Natural killer cell (primary cell): ENCODE measurements at places on chromosomes 13 and 19. TPM values are rescaled to one million over a fixed set of nuclear protein-coding genes. Genes with fewer than 3 reads are reported as not detected.

DNA sequence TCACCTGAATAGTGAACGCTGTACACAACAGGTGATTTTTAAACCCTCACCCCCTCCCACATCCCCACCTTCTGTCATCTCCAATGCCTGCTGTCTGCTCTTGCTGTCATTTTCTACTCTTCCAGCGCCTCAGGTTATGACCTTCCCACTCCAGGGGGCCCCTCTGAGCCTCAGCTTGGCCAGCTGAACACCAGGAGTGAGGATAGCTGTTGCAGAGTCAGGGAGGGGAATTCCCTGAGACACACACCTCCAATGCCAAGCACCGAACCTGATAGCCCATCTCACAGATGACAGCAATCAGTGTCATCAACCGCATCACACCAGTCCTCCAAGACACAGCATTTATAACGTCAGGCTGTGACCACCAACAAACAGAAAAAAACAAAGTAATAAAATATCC is 193.5 kb downstream of the ZNF536 start:
- H3K36me3 ChIP-seq, result no peaks in the 10 kb centered on the region
- no peak overlapping the region for H3K4me3 ChIP-seq
- DNase-seq, result no peak
- H3K27ac ChIP-seq, result no peak overlapping the region
- H3K4me1 ChIP-seq, result no peaks in the 10 kb centered on the region

Gene ZNF772
- total RNA-seq, result 1.4 TPM

Gene HNRNPM
- 300 TPM for total RNA-seq

Gene KLK3
- total RNA-seq, result not detected

GRCh38 chr13:40503966-40504591 is 162.4 kb downstream of the FOXO1 start:
- no peaks in the 10 kb centered on the region for H3K36me3 ChIP-seq
- H3K4me1 ChIP-seq, result no peaks in the 10 kb centered on the region
- no peak for DNase-seq
- no peak overlapping the region for H3K4me3 ChIP-seq

Gene LILRA1
- 6.1 TPM for total RNA-seq

Gene ANGPTL4
- not detected for total RNA-seq

- no peaks in the 10 kb centered on the region for H3K4me1 ChIP-seq
- H3K27me3 ChIP-seq, result no peaks in the 10 kb centered on the region
- no peak for DNase-seq
- H3K4me3 ChIP-seq, result no peak overlapping the region
- H3K27ac ChIP-seq, result no peak overlapping the region
Measured at GRCh38 chr13:105665284-105665683, 870.2 kb downstream of the EFNB2 start.

DNA sequence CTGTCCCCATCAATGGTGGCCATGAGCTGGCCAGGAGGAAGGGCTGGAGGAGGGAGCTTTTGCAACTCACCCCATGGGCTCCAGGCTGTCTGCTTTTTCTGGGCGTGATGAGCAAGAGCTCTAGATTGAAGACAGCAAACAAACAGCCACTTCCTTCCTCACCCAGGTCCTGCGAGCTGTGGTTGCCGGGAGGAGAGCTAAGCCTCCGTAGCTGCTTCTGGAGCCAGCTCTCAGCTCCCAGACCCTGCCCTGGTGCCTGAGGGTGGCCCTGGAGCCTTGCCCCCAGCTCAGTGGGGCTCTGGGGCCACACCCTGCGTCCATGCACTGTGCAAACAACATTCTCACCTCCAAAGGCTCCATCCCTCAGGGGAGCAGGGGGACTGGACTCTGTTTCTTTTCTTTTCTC is 6.2 kb downstream of the MYO1F start:
- H3K4me1 ChIP-seq, result peaks cover 96% of the 10 kb centered on the region
- H3K27ac ChIP-seq, result peak overlapping the region; percentile 55
- no peaks in the 10 kb centered on the region for H3K36me3 ChIP-seq
- DNase-seq, result peak; percentile 69
- no peaks in the 10 kb centered on the region for H3K27me3 ChIP-seq

GRCh38 chr19:45467456-45468158 is at the start of gene FOSB:
Gene FOSB (plus strand): TSS chr19:45467996. CDS start chr19:45468587, 591 bp downstream.
- no peaks in the 10 kb centered on the region for H3K36me3 ChIP-seq
- peaks cover 2% of the 10 kb centered on the region for H3K27me3 ChIP-seq
- H3K4me1 ChIP-seq, result peaks cover 38% of the 10 kb centered on the region
- H3K4me3 ChIP-seq, result peak within 1 kb of the TSS; percentile 87
- peak; percentile 97 for DNase-seq

Gene VAV1
- total RNA-seq, result 167 TPM

Gene SIGLECL1
- not detected for total RNA-seq

- H3K27ac ChIP-seq, result no peak overlapping the region
- H3K4me1 ChIP-seq, result no peaks in the 10 kb centered on the region
- H3K36me3 ChIP-seq, result no peaks in the 10 kb centered on the region
- no peaks in the 10 kb centered on the region for H3K27me3 ChIP-seq
Measured at GRCh38 chr19:31723101-31723500, 373.9 kb upstream of the TSHZ3 start.

GRCh38 chr19:4559569-4559968 is at the start of gene SEMA6B:
Gene SEMA6B (minus strand): TSS chr19:4559684. CDS start chr19:4558457, 1,227 bp downstream.
- no peak within 1 kb of the TSS for H3K4me3 ChIP-seq
- DNase-seq, result no peak
- H3K36me3 ChIP-seq, result no peaks in the 10 kb centered on the region
- no peak within 1 kb of the TSS for H3K27ac ChIP-seq
- H3K27me3 ChIP-seq, result no peaks in the 10 kb centered on the region

Gene KLHL1
- not detected for total RNA-seq

DNA sequence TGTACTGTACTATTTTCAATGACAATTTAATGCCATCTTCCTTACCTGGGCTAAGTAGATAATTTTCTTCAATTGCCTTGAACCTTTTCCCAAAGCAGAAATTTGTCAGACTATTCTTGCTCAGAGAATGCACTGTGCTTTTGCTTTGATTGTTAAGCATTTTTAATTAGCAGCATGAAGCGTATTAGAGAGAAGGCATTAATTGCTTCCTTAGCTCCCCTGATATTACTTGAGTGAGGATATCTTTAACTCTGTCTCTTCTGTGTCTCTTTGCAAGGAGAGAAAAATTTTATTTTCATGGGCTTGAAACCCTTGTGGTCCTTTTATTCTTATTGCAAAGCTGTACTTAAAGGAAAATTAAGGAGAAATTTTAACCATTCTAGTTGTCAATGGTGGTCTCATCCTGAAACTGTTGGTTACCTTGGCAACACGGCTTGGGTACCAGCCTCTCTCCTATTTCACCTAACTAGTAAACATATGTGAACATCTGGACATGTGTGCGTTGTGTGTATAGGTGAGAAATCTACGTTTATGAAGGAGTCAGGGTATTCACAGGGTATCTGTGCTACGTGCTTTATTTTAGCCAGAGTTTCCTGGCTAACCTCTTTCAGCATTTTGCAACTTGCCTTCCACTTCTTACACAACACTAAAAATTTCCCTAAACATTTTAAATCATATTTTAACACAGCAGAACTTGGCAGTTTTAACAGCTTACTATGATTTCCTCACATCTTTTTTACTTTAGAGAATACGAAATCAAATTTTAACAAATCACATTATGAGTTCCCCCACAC is 225.5 kb downstream of the KLF5 start:
- no peak for DNase-seq
- H3K27ac ChIP-seq, result no peak overlapping the region
- H3K36me3 ChIP-seq, result no peaks in the 10 kb centered on the region
- H3K4me3 ChIP-seq, result no peak overlapping the region
- H3K4me1 ChIP-seq, result no peaks in the 10 kb centered on the region
- H3K27me3 ChIP-seq, result no peaks in the 10 kb centered on the region

Gene STOML3
- total RNA-seq, result not detected

GRCh38 chr13:102978168-102978567 is 88.0 kb downstream of the SLC10A2 start:
- H3K4me1 ChIP-seq, result no peaks in the 10 kb centered on the region
- no peaks in the 10 kb centered on the region for H3K36me3 ChIP-seq
- H3K27me3 ChIP-seq, result no peaks in the 10 kb centered on the region
- no peak for DNase-seq
